Stimulated activated CD4-positive, alpha-beta T cell treated with anti-CD3 and anti-CD28 coated beads, TNF-alpha, amount 100 ng/mL, for 4 hours (primary cell): ENCODE measurements at places on chromosomes 13 and 19.

GRCh38 chr13:44300895-44301638 is 72.6 kb upstream of the SERP2 start:
- DNase-seq: no peak

GRCh38 chr19:29255006-29255405 is 42.1 kb upstream of the UQCRFS1 start:
- no peak for DNase-seq

DNA sequence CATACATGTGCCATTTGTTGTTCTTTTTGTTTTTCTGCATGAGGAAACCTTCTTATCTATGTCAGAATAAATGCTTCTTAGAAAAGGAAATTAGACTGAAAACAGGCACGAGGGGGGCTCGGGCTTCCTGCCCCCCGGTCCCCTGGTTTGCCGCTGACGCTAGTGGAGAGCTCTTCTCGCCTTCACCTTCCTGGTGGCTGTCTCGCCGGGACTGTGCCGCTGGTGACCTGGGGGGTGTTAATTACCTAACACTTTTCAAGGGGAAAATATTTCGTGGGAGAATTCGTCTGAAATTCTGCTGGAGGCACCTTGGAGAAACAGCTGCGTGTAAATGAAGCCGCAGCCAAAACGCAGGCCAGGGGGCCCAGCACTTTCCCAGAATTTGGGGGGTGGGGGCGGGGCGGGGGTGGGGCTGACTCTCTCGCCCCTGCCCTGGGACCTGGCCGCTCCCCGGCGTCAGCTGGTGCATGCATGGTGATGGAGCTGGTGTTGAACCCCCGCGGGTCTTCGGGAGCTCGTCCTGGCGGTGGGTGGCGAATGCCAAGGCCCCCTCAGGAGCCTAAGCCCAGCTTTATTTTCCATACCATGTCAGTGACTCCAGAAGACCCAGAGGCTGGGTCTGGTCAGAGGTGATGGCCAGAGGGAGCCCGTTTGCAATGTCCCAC is 58.3 kb upstream of the MCF2L start:
- no peak for DNase-seq

- no peak for DNase-seq
Observed at GRCh38 chr19:42400404-42400803, 10.3 kb upstream of the CNFN start.

DNA sequence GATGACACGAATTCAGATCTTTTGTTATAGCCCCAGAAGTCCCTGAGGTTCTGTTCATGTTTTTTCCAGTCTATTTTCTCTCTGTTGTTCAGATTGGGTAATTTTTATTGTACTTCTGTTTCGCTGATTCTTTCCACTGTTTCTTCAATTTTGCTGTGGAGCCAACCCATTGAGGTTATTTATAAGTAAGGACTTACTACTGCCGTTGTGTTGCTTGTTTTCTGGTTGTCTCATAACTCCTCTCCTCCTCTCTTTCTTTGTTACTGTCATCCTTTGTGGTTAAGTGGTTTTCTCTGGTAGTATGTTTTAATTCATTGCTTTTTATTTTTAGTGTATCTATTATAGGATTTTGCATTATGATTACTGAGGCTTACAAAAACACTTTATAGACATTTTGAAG is 48.7 kb upstream of the GAS6 start:
- DNase-seq: no peak

DNA sequence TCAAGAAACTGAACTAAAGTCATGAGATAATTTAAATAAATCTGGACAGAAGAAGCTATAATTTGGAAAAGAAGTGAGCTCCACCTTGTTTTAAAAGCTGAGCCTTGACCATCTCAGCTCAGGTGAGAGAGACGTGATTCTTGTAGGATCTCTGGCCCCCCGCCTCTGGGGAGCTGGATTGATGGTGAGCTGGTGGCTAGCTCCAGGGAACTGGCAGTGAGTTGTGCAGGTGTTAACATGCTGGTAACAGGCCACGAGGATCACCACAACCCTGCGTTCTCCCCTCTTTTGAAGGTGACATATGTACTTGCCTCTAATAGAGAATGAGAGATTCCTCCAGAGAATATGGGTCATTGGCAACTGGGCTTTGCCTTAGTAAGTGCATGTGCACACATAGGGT is 485.1 kb downstream of the IRS2 start:
- DNase-seq: no peak

DNA sequence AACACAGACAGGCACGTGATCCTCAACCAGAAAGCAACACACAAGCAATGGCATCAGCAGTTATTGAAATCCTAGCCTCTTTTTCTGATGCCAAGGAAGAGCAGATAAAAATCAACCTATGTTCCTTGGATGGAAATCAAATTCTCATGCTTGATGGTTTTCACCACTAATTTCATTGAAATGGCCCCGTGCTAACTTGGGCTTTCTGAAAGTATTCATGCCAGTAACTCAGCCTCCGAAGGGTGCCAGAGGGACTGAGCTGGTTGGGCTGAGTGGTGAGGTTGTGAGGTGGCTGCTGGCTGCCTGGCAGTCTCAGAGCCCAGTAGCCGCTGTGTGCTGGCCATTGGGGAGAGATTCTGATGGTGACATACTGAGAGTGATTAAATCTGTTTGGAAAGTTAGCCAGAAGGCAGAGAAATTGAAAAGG is 309.3 kb downstream of the DCT start:
- no peak for DNase-seq

- no peak for DNase-seq
Observed at GRCh38 chr19:5934774-5935472, 20.9 kb downstream of the CAPS start.

- DNase-seq: no peak
Observed at GRCh38 chr13:109924376-109924775, 138.0 kb upstream of the IRS2 start.
